Neuronal stem cell (in vitro differentiated cells): ENCODE measurements at places on chromosomes 12 and 14.

GRCh38 chr12:28604240-28604639 lies 414.0 kb downstream of the CCDC91 start:
- H3K27ac ChIP-seq, result no peak overlapping the region
- no peaks in the 10 kb centered on the region for H3K27me3 ChIP-seq
- DNase-seq, result no peak
- no peaks in the 10 kb centered on the region for H3K36me3 ChIP-seq

DNA sequence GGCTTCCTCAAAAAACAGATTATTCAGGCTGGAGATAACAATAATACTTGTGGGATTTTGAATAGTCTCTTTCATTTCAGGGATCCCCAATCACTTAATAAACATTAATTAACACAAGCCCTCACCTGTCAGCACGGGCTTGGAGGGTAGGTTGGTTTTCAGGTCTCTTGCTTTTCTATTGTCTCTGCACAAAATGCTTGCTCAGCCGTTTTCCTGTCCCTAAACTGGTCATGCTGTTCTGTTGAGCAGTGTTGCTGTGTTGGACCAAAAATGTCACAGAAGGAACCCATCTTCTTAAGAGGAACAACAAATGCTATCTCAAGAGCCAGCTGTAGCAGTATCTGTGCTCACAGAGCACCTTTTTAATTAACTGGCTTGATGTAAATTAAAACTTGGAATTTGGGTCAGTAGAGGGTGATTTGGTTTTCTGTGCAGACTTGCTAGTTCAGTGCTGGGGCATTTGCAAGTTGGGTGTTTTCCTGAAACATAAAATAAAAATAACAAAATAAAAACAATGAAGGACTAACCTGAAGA lies 231.8 kb upstream of the CRY1 start:
- H3K36me3 ChIP-seq, result no peaks in the 10 kb centered on the region
- no peak for DNase-seq
- H3K4me3 ChIP-seq, result no peak overlapping the region
- peaks cover 19% of the 10 kb centered on the region for H3K27me3 ChIP-seq
- H3K4me1 ChIP-seq, result peaks cover 13% of the 10 kb centered on the region

DNA sequence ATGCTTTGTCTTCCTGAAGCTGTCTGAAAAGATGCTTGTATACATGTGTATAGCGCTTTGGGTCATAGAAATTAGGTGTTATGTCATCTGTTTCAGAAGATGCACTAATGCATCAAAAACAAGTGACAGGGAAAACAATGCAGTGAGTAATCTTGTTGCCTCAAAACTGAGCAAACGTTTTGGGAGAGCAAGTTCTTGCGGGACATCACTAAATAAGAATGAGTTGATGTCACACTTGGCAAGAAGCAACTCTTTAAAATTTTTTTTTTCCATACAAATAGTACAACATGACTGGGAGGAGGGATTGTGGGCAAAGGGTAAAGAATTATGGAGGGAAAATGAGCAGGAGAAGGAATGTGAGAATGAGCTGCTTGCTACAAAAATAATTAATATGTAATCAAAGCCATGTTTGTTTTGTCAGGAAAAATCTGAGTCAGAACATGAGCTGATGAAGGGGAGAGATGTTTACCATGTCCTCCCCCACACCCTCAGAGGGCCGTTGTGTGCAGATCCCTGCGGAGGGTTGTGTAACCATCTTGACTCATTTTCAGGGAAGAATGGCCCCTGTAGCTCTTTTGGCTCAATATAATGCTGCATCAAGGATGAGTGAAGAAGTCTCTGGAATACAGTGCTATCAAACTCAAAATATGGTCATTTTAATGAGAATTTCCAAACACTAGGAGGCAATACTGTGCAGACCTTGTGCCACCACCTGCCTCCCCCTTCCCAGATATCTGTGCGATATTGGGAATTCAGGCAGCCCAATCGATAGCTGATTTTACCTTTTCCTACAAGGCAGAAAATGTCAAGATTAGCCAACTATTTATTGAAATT lies 41.4 kb downstream of the BORCS5 start:
- no peaks in the 10 kb centered on the region for H3K36me3 ChIP-seq
- H3K27ac ChIP-seq, result no peak overlapping the region

DNA sequence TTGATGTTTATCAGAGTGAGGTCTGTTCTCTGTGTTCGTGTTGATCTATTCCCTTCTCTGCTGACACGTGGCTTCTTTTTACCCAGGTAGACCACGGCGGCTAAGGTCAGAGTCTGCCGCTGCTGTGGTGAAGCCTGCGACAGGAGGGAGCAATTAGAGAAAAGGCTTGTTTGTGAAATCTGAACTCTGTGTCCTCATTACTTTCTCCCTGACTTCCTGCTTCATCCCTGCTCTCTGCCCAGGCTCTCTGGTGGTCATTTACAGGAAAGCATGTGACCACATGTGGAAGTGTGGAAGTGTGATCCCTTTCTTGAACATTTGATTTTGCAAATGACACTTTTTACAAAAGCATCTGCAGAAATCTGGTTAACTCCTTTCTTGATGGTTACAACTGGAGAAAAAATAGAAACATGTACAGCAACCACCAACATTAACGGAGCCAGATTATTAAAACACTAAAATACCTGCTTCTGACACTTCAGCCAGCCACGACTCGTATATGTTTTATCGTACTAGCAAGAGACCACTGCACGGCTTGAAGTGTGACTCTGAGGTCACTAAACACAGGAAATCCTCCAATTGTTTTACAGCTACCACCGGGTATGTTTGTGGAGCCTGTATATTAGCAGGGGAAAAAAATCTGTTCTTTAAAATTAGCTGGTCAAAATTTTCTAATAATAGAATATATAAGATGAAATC lies 388.6 kb upstream of the TMPO start:
- no peaks in the 10 kb centered on the region for H3K36me3 ChIP-seq
- H3K27me3 ChIP-seq, result no peaks in the 10 kb centered on the region
- H3K4me3 ChIP-seq, result no peak overlapping the region
- H3K4me1 ChIP-seq, result peaks cover 8% of the 10 kb centered on the region
- no peak for DNase-seq

DNA sequence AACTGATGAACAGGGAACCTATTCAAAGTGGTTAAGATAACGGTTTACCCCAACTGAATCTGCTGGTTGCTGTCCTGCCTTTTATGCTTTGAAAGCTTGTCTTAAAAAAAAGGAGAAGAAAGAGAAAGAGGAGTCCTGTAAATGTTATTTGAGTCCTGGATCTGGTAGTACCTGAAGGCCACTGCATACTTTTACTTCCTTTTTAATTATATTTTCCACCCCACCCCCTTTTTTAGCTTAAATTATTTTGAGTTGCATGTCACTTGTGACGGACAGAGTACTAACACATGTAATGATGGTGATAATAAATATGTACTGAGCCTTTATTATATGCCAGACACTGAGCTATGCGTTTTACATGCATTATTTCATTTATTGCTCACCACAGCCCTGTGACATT lies 2.5 kb upstream of the AMIGO2 start:
- no peak overlapping the region for H3K4me3 ChIP-seq
- H3K27me3 ChIP-seq, result peaks cover 19% of the 10 kb centered on the region
- no peaks in the 10 kb centered on the region for H3K36me3 ChIP-seq
- no peaks in the 10 kb centered on the region for H3K4me1 ChIP-seq
- DNase-seq, result no peak

- no peak overlapping the region for H3K27ac ChIP-seq
- no peak overlapping the region for H3K4me3 ChIP-seq
- H3K36me3 ChIP-seq, result no peaks in the 10 kb centered on the region
- H3K4me1 ChIP-seq, result no peaks in the 10 kb centered on the region
Observed at GRCh38 chr14:90693413-90693812, 122.8 kb downstream of the TTC7B start.

DNA sequence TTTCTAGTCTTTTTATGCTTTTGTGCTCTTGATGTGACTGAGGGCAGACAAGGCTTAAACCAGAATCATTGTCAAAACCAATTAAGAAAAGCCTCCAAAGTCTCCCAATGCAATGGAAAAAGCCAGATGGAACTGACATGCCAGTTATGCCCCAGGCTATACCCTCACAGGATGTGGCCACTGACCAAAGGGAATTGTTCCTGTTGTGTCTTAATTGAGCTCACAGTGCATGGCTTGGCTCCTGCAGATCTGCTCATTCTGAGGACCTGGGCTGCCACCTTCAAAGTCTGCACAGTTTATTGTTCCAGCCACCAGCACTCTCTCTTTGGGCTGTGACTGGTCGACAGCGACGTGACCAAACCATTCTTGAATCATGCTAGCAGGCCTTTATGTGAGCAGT lies 17.1 kb upstream of the BICD1 start:
- no peak for DNase-seq
- no peak overlapping the region for H3K27ac ChIP-seq
- H3K27me3 ChIP-seq, result no peaks in the 10 kb centered on the region
- no peak overlapping the region for H3K4me3 ChIP-seq
- no peaks in the 10 kb centered on the region for H3K4me1 ChIP-seq
- H3K36me3 ChIP-seq, result no peaks in the 10 kb centered on the region

DNA sequence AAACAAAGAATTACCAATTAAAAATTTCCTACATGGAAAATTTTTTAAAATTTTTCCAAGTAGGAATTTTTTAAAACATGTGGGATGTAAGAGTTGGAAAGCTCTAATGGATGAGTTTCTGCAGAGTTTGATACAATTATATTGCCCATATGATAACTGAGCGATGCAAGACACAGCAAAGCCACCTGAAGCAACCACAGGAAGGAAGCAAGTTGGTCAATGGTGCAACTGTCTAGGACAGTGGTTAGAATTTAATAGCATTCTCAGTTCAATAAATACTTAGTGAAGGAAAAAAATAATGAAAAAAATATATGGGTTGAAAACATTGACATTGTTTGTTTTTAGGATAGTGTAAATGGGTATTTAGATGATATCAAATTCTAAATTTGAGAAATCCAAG lies 178.6 kb upstream of the GARIN2 start:
- H3K4me1 ChIP-seq, result no peaks in the 10 kb centered on the region
- no peaks in the 10 kb centered on the region for H3K27me3 ChIP-seq
- H3K36me3 ChIP-seq, result no peaks in the 10 kb centered on the region
- H3K27ac ChIP-seq, result no peak overlapping the region

GRCh38 chr12:48192861-48193260 lies 9.4 kb downstream of the CCDC184 start:
- H3K27ac ChIP-seq, result no peak overlapping the region
- H3K27me3 ChIP-seq, result no peaks in the 10 kb centered on the region
- no peaks in the 10 kb centered on the region for H3K36me3 ChIP-seq
- H3K4me3 ChIP-seq, result no peak overlapping the region
- H3K4me1 ChIP-seq, result no peaks in the 10 kb centered on the region

- no peak overlapping the region for H3K4me3 ChIP-seq
- no peaks in the 10 kb centered on the region for H3K4me1 ChIP-seq
- H3K27ac ChIP-seq, result no peak overlapping the region
Observed at GRCh38 chr12:29807129-29807528, 23.4 kb upstream of the TMTC1 start.
